ENCODE measurements at places on chromosomes 6 and 20.

- no peak for DNase-seq
These were observed 39.4 kb upstream of the ZBP1 start for GRCh38 chr20:57659517-57660180.

DNA sequence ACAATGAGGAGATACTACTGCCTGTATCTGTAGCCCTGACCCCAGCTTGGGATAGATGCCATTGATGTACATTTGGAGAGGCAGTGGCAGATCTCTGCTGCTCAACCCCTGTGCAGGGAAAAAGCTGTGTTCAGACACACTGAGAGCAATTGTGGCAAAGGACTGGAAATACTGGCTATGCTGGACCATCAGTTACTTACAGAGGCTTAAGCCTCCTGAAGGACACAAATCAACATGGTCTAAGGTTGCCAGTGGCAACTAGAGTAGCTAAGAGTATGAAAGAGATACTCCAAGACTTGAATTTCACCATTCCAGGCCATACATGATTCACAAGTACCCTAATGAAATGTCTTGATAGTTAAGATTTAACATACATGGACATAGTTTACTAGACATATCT lies 32.4 kb upstream of the ENPP4 start:
- DNase-seq = no peak

GRCh38 chr6:40022867-40023266 lies 88.6 kb upstream of the MOCS1 start:
- DNase-seq = no peak

- DNase-seq = no peak
These were observed 90.2 kb upstream of the CDH4 start for GRCh38 chr20:61161726-61162390.

DNA sequence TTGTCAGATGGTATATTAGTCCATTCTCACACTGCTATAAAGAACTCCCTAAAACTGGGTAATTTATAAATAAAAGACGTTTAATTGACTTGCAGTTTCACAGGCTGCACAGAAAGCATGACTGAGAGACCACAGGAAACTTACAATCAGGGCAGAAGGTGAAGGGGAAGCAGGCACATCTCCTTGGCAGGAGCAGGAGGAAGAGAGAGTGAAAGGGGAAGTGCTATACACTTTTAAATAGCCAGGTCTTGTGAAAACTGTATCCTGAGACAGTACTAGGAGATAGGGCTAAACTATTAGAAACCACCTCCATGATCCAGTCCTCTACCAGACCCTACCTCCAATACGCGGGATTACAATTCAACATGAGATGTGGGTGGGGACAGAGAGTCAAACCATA lies 193.9 kb upstream of the KCNG1 start:
- DNase-seq = no peak

DNA sequence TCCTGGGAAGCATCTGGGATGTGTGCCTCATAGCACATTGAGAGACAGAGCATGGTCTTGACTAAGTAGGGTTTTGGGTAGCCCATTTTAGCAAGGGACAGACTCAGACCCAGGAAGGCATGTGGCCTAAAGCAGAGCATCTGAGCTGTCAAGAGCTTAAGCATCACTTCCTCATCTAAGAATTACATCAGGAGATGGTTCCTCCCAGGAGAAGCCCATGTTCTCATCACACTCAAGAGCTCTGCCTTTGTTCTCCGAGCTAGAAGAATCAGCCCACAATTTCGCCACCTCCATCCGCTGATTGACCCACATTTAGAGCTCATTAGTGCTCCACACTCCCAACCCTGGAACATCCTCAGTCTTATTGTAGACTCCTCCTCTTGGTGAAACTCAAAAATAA lies 68.3 kb downstream of the NPEPL1 start:
- no peak for DNase-seq

GRCh38 chr20:33919653-33920052 lies 74.1 kb upstream of the RALY start:
- no peak for DNase-seq

Data from GM04504 (cell line).